Kidney (tissue), 22 donors: ENCODE measurements at places on chromosomes 4 and X.

DNA sequence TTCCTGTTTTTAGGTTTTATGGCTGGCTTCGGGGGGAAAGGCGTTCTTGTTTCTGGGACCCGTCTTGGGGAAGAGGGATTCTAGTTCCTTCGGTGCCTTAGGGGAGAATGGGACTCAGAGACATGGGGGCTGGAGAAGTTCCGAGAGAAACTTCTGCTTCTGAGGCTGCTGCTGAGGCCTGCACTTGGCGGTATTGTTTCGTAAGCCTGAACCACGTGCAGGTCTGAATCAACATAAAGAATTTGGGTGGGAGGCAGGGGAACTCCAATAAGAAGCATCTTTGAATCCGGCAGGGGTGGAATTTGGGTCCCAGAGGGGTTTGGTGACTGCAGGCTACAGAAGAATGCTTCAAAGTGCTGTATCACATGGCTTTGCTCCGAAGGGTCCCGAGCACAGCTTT is 15.1 kb downstream of the XG start:
- no peak for DNase-seq

DNA sequence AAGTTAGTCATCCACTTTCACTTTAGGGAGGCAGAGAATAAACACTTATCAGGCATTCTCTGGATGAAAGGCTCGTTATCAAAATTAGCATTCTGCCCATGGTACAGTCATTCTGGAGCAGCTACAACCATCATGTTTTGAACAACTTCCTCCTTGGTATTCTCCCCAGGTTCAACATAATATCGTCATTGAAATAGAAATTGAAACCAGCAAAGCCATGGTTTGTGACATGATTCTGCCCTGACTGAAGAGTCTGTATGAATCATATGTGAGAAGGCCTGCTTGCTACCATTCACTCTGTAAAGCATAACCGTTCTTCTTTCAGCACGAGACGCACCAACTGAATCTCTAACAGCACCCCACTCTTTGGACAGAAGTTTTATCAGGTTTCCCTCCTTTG is 127.5 kb upstream of the RADX start:
- no peak for DNase-seq

- no peak for DNase-seq
Observed at GRCh38 chr4:85632981-85633380, 158.0 kb downstream of the ARHGAP24 start.

GRCh38 chr4:48420144-48420543 is 63.0 kb upstream of the SLC10A4 start:
- no peak for DNase-seq

- no peak for DNase-seq
Observed at GRCh38 chrX:132563976-132564375, 75.1 kb upstream of the MBNL3 start.

DNA sequence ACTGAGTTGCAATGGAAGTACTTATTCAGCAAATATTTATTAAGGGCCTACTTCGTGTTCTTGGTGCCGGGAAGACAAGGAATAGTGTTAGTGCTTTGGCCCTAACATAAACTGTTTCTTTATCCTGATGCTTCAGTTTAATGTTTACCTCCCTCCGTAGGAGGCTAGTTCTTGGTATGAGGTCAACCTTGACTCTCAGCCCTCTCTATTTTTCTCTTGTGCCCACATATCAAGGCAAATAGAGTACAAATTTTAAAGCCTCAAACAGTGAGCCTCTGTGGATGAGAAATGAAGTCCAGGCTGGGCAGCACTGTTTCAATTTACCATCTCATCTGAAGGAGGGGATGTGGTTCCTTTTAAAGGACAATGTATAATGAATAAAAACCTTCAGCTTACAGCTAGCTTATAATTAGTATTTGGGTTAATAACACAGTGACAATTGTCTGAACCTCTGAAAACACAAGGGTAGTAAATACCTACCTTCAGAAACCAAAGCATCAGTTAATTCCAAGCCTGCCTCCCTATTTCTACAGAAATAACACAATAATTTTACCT is 68.5 kb downstream of the SH3RF1 start:
- no peak for DNase-seq

- peak; percentile 32 for DNase-seq
Observed at GRCh38 chr4:127188847-127189246, 443.9 kb upstream of the INTU start.

DNA sequence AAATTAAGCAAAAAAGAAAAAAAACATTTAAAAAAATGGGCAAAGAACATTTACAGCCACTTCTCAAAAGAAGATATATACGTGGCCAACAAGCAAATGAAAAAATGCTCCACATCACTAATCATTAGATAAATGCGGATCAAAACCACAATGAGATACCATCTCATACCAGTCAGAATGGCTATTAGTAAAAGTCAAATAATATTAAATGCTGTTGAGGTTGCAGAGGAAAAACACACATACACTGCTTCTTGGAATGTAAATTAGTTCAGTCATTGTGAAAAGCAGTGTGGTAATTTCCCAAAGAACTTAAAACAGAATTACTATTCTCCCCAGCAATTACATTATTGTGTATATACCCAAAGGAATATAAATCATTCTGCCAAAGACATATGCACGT is 1189.0 kb downstream of the PCDH18 start:
- DNase-seq = no peak

GRCh38 chrX:23662853-23663252 is 4.4 kb upstream of the PRDX4 start:
- DNase-seq = no peak

DNA sequence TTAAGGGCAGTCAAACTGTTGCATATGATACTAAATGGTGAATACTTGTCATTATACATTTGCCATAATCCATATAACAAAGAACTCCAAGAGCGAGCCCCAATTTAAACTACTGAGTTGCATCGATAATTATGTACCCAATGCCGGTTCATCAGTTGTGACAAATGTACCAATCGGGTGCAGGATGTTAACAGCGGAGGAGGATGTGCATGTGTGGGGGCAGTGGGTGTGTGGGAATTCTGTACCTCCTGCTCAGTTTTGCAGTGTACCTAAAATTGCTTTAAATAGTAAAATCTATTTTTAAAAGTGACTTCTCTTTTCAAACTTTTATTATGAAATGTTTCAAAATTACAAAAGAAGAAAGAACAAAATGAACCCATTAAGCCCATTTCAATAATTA is 20.8 kb upstream of the CDS1 start:
- DNase-seq = no peak

GRCh38 chrX:141220342-141221008 is 21.8 kb downstream of the SPANXC start:
- DNase-seq = no peak

DNA sequence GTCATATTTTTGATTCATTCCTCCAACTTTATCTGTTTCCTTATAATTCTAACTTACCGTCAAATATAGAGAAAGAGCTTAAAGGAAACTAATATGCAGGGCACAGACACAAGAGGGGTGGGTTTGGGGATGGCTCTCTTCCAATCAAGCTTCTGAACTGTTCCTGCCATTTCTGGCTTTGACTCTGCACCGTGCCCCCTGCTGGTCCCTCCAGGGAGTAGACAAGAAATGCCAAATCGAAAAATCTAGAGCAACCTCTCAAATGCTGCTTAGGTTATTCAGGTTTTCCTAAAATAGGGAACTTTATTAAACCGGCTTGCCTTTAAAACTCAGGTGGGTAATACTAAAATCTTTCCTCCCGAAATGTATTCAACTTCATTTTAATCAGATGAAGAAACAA is 39.8 kb upstream of the VCX3A start:
- no peak for DNase-seq

DNA sequence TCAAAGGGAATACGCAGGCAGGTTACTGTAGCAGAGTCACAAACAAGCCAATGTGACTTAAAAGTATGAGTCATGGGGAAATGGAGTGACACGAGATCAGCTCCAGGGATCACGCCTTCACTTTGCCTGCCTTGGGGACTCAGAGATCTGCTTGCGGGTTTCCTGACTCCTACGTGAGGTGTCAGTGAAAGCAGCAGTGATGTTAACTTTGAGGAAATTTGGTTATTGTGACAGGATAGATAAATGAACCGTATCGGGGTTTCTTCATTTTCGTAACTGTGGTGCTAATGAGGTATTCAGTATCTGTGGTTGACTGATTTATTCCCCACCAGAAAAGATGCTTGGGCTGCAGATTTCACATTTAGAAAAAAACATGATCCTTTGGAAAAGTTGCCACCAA is 383.3 kb upstream of the ZFP42 start:
- no peak for DNase-seq

DNA sequence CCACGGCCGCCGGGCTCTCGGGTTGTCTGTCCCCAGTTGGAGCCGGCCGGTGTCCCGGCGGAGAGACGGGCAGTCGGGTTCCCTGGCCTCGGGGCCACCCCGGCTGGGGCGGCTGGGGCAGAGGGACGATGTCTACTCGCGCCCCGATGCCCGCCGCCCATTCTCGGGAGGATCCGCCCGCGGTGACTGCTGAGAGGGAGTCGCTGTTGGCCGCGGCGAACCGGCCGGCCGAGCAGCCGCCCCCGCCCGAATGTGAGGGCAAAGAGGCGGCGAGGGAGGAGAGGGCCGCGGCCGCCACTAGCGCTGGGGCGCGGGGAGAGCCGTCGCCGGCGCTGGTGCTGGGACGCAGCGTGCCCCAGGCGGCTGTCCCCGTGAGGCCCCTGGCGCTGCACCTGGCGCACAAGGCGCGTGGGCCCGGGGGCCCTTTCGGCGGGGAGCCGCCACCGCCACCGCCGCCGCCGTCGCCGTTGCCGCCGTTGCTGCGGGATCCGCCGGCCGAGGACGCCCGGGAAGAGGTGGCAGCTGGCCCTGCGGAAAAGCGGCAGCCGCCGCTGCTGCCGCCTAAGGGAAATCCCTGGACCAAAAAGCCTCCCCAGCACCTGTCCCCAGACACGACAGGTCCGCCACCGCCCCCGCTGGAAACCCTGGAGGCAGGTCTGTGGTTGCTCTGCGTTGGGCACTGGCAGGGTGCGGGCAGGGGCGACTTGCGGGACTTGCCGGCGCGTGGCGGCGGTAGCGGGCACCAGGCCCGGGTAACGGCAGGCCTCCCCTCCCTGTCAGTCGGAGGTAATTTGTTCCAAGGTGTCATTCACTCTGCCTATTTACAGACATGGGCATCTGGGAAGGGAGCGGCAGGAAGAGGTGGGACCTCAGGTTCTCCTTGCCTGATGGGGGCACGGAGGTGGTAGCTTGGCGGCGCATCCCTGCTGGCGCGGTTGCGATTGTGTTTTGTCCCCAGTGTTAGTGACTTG is 739 bp downstream of the LARP1B start:
- peak; percentile 82 for DNase-seq

GRCh38 chr4:112156112-112156511 is 10.9 kb downstream of the FAM241A start:
- no peak for DNase-seq
